ENCODE measurements at places on chromosomes 5 and 9.

- DNase-seq, result no peak
Observed at GRCh38 chr5:73095564-73096238, 24.7 kb upstream of the TMEM171 start.

DNA sequence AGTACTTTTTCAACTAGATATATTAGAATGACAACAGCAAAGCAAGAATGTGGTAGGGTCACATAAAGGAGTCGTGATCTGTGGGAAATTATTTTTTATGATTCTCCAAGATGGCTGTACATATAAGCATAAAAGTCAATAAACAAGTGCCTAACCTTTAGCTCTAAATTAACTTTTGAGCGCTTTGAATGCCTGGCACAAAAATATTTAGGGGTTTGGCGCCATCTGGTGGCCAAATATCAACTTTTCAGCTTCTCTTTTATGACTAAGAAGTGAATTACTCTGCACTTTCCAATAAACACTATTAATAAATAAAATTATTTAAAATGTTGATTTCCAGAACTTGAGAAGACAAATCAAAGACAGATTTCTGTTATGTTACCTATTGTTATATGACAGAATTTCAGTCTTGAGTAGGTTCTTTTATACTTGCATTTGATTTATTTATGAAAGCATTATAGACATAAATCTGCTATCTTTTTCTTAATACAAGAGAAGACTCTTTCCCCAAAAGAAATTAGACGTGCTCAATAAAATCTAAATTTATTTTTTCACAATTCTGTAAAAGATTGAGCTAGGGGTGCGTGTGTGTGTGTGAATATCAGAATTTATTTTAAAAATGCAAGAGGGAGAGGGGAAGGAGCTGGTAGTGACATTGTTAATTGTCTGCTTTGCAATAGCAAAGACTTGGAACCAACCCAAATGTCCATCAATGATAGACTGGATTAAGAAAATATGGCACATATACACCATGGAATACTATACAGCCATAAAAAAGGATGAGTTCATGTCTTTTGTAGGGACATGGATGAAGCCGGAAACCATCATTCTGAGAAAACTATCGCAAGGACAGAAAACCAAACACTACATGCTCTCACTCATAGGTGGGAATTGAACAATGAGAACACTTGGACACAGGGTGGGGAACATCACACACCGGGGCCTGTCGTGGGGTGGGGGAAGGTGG, 36.7 kb upstream of the ARRDC3 start:
- DNase-seq, result peak; percentile 61

GRCh38 chr9:27473111-27473529, 51.0 kb upstream of the IFNK start:
- DNase-seq, result no peak

DNA sequence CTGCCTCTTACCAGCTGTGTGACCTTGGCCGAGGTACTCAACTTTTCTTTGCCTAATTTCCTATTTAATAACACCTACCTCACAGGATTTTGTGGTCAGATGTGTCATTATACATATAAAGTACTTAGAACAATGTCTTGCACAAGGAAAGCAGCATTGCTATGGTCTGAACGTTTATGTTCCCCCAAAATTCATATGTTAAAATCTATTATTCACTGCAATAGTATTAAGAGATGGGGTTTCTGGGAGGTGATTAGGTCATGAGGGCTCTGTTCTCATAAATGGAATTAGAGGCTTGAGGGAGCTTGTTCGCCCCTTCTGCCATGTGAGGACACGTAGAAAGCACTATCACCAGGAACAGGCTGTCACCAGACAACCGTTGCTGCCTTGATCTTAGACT, 10.9 kb upstream of the RNF145 start:
- no peak for DNase-seq

GRCh38 chr9:131433302-131433854, 39.5 kb downstream of the PRRC2B start:
- DNase-seq, result no peak

DNA sequence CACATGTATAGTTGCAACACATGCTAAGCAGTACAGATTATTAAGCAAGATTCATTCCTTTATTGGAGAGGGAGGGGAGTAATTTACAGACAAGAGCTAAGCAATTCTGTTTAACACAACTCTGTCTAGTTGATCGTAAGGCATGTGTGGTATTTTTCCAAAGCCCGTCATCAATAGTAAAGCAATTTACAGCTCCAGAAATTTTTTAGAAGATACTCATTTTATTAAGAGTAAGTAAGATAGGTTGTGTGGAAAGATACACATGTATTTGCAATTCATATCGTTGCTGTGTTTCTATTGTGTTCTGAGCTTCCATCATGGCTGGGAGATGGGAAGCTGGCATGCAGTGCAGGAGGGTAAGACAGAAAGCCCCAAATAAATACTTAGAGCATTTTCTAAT, 289.2 kb upstream of the TMEM161B start:
- DNase-seq, result no peak

- DNase-seq, result peak; percentile 20
Observed at GRCh38 chr5:142655339-142656267, 30.3 kb downstream of the FGF1 start.

DNA sequence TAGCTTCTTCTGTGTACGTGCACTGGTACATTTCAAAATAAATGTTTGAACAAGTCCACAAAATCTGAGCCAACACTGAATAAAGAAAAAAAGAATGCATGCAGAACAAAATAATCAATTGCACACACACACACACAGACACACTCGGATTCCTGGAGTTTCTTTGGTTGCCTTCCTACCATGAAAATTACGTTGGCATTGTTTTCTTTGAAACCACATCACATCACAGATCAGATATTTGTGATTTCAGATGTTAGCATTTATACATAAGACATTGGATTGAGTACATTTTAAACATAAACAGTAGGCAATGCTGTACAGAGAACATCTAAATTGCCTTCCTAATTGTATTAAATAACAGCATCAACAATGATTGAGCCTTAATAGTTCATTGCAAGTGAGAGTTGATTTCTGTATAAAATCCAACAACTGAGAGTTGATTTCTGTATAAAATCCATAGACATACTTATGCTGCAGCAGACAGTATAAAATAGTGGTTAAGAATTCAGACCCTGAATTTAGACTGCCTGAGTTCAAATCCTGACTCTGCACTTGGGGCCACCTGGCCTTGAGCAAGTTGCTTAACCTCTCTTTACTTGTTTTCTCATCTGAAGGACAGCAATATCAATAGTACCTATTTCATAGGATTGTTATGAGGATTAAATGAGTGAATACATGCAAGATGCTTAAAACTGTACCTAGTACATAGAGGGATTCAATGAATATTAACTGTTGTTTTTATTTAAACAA, 101.7 kb upstream of the IFNE start:
- no peak for DNase-seq

GRCh38 chr5:14202462-14202861, 59.3 kb downstream of the TRIO start:
- DNase-seq, result no peak

Data from T-cell (primary cell).